ENCODE measurements at places on chromosomes 1 and 21. TPM values are rescaled to one million over a fixed set of nuclear protein-coding genes. Genes with fewer than 3 reads are reported as not detected.

GRCh38 chr1:4709641-4710040 is 55.2 kb downstream of the AJAP1 start:
- DNase-seq, result no peak

Gene PRPF38B
- 5.9 TPM for total RNA-seq

DNA sequence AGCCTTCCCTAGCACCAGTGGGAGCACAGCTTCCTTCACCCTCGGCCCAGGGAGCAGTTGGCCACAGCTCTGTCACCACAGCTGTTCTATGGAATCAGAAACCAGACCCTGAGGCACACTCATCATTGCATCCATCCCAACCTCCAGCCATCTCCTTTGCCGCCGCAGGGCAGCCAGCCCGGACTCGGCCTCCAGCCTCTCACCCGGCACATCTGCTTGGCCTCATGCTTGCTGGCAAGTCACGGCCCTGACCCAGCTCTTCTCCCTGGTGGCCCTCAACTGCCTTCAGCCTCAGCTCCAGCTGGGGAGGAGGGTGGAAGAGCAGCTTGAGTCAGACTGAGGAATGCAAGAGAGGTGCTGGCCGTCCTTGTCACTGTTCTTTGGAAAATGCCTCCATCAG is 59.8 kb downstream of the TOR1AIP2 start:
- no peak for DNase-seq

DNA sequence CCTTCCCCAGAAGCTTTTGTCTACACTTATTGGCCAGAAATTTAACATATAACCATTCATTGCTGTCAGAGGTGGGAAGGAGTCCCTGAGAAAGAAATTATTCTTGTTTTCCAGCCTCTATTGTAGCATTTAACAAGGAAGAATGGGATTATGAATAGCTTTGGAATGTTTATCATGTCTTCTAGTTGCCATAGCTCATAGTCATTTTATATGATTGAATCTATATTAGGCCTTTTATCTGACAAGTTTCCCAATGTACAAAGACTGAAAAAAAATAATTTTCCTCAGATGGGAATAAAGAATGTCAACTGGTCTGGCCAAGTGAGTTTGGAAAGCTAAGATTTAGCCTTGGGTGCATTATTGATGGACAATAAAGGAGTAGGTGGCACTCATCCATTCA is 28.3 kb downstream of the PTPRC start:
- DNase-seq, result no peak

Gene IL12RB2
- not detected for total RNA-seq

DNA sequence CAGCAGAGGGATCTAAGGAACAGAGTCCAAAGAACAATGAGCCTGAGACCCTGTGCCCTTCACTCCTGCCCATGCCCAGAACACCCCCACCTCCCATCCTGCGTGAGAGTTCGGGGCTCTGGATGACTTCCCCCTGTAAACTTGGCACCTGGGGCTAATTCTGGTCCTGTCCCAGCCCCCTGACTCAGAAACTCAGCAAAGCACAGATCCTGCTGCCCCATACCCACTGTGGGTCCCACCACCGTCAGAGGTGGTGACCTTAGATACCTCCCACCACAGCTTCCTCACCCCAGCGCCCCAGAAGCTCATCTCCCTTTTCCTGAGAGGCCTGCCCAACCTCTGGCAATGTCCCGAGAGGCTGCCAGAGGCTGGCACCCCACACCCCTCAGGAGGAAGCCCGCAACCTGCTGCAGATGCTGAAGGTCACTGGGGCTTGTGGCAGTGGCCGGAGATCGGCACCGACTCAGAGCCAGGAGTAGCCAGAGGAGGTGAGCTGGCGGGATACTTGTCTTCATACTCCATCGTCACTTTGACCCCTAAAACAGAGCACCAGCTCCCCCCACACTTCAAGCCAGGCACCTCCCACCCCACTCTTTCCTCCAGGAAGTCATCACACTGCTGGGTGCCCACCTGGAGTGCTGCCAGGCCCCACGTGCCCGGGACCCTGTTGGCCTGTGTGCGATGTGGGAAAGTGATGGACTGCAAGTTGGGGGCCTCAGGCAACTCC is 111.6 kb upstream of the IFFO2 start:
- no peak for DNase-seq

GRCh38 chr1:208652296-208653160 is 408.3 kb upstream of the PLXNA2 start:
- DNase-seq, result peak; percentile 72

DNA sequence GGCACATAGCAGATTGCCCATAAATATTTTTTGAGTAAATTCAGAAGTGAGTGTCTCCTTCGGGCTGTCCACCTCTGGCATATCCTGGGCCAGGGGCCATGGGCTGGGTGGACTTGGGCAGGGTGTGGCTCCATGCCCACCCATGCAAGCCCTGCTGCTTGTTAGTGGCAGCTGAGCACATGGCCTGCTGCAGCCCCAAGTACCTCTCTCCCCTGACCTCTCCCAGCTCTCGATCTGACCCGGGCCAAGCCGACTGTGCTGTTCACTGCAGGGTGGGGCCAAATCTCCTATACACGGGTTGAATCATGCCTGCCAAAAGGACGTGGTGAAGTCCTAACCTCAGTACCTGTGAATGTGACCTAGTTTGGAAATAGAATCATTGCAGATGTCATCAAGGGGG is 132.5 kb upstream of the C1orf174 start:
- DNase-seq, result no peak

GRCh38 chr1:41498804-41499203 is 14.3 kb upstream of the EDN2 start:
- DNase-seq, result peak; percentile 55

DNA sequence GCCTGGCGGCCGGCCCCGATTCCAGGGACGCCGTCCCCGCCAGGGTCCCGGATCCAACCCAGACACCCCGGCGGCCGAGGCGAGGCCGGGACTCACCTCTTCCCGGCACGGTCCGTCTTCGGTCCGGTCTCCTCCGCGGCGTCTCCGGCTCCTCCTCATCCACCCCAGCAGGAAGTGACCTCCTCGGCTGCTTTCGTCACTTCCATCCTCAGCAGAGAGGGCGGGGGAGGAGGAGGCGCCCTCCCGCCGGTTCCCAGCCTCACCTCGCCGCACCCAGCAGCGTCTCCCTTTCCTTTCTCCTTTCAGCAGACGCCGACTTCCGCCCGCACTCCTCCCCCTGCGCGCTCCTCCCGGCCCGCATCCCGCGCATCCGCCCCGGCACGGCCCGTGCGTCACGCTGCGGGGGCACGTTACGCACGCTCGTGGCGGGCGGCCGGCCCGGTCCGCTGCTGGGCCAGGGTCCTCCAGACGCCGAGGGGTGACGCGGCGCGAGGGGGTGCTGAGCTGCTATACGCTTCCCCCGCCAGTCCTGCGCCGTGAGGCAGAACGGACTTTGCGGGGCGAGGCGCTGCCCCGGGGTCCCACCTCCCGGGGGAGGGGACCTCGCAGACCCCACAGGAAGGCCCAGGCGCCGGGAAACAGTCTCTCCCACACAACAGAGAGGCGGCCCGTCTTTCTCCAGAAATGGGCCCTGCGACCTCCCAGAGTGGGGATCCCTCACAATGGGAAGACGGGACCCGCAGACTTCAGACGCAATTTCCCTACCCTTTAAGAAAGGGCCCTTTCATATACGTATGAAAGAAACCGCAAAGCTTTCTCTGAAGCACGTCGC is at the start of gene ETV3:
Gene ETV3, minus strand, starts transcription at position 176 of the 832 bp plus-strand sequence. CDS start 2,043 bp downstream, outside the sequence.
- DNase-seq, result peak; percentile 92

DNA sequence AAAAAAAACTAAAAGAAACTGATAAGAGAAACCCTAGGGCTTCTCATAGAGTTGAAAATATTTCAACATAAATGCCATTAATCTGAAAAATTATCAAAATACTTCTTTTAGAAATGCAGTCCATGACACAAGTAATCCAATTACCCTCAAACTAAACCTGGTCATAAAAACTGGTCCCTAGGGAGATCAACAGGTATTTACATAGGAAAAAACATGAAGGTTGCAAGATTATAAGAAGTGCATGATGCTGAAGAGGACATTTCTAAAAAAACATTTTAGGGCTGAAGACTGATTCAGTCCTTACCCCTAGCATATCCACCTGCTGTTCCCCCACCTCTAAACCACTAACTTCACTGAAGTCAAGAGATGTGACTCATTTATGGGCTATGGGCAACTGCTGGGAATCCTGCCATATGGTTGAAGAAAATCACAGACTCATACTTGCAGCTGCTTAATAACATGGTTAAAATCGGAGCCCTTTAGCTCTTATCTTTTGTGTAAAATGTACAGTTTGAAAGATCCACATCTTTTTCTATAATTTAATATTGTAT is 131.0 kb upstream of the RUNX1 start:
- no peak for DNase-seq

Gene ARHGEF11
- total RNA-seq, result 21.0 TPM

Gene ATP6V1G3
- not detected for total RNA-seq

GRCh38 chr21:42313501-42313969 is 1.7 kb downstream of the TFF3 start:
- no peak for DNase-seq

- DNase-seq, result no peak
Observed at GRCh38 chr1:208848854-208849253, 604.7 kb upstream of the PLXNA2 start.

DNA sequence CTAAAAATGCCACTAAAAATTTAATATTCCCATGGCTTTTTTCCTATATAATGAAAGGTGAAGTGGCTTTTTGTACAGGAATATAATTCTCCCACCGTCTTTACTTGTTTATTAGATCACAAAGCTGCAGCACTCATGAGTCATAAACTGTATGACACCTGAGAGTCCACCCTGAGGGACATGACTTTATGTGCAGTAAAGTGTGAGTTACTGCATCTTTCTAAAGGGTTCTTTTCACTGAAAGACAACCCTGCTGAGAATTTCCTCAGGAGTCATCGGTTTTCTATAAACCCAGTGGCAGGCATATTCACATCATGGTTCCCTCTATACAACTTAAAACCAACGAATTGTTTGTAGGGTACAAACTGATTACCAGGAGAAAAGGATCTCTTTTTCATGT is 77.4 kb downstream of the APP start:
- DNase-seq, result peak; percentile 46

DNA sequence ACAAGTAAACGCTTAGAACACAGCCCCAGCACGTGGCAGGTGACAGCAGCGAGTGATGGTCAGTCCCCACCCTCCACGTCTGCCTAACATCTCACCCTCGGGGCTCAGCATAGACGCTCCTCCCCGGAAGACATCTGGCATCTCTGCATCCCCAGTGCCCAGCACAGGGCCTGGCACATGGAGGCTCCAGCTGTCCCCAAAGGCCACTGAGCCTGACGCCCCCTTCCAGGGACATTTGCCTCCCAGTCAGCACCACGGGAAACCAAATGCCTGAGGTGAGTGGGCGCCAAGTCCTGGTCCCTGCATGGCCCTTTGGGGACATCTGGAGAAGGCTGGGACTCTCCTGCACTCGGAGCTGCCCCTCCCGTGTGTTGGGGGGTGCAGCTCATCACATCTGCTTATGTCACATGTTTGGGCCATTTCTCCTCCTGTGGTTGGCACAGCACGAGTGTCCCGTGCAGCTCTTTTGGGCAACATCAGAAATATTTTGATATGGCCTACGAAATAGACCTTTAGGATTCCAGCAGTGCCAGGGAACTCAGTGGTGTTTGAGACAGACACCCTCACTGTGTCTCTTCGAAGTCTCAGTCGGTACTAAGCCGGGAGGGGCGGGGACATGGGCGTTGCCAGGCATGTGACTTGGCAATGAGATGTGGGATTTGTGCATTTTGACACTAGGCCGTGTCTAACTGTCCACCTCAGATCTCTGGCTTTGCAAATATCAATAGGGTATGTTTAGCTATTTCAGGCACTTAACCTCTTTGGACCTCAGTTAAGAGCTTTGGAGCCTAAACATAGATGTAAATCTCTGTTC is 315.0 kb downstream of the PTPRU start:
- DNase-seq, result no peak

GRCh38 chr1:232416026-232416568 is 213.8 kb downstream of the SIPA1L2 start:
- DNase-seq, result peak; percentile 29

DNA sequence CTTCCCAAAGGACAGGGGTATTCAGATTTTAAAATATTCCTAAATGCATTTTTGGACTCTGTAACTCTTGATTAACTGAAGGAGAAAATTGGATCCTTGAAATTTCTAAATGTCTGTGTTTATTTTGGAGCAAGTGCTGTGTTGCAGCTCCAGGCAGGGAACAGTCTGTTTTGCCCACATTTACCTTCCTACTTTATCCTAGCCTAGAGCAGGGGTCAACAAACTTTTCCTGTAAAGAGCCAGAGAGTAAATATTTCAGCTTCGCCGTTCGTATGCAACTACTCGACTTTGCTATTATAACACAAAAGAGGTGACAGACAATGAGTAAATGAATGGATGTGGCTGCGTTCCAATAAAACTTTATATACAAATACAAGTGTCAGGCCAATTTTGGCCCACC is 402.2 kb downstream of the GPATCH2 start:
- DNase-seq, result no peak

- DNase-seq, result no peak
Observed at GRCh38 chr1:210541680-210542358, 213.1 kb downstream of the HHAT start.

- DNase-seq, result no peak
Observed at GRCh38 chr1:197314682-197315081, 46.6 kb downstream of the CRB1 start.

Data from lung microvascular endothelial cell (primary cell).